ENCODE measurements at places on chromosomes 3 and 15.

GRCh38 chr15:100383302-100384107, 41.7 kb upstream of the ADAMTS17 start:
- no peak for DNase-seq

- no peak for DNase-seq
Observed at GRCh38 chr15:51025454-51025846, 69.3 kb downstream of the TNFAIP8L3 start.

DNA sequence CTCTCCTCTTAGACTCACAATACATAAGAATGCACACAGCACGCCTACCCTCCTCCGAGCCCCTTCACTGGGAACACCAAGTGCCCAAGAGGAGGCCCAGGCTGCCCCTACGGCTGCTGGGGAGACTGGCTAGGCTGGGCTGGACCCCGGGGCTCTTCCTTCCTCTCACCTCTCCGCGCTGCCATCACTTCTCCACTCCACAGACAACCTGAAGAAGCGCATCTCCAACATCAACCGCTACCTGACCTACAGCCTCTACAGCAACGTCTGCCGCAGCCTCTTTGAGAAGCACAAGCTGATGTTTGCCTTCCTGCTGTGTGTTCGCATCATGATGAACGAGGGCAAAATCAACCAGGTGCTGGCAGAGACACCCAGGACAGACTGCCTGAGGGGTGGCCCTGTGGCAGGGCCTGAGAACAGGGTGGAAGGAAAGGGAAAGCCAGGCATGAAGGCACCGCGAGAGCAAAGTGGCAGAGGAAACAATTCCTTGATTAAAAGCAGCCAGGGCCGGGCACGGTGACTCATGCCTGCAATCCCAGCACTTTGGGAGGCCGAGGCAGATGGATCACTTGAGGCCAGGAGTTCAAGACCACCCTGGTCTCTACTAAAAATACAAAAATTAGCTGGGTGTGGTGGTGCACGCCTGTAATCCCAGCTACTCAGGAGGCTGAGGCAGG, 51.6 kb downstream of the SEMA3G start:
- no peak for DNase-seq

DNA sequence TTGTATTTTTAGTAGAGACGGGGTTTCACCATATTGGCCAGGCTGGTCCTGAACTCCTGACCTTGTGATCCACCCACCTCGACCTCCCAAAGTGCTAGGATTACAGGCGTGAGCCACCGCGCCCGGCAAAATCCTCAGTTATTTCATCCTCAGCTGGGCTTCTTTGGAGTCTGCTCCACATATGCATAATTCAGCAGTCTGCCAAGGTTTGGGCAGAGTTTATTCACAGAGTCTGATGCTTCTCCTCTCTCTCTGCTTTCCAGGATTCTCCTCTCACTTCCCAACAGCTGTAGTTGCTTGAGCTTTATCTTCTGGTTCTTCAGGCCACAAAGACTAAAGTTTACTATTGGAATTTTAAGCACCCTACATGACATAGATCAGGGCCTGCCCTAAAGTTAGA, 8.2 kb downstream of the ZNF106 start:
- no peak for DNase-seq

- DNase-seq = no peak
Observed at GRCh38 chr3:97009427-97010019, 195.1 kb downstream of the EPHA6 start.

GRCh38 chr15:25735550-25736384, 127.4 kb downstream of the ATP10A start:
- no peak for DNase-seq
